Aortic smooth muscle cell (primary cell): ENCODE measurements at places on chromosomes 3 and 15. TPM values are rescaled to one million over a fixed set of nuclear protein-coding genes. Genes with fewer than 3 reads are reported as not detected.

RTP3 gene
- not detected in 2 replicates for total RNA-seq

EPB42 gene
- total RNA-seq: not detected in 2 replicates

RASGRP1 gene
- 0.12 TPM in 1 of 2 replicates, not detected in the other for total RNA-seq

CCDC39 gene
- total RNA-seq: under 0.01 and 0.12 TPM in 2 replicates

PIF1 gene
- 7.5 and 8.1 TPM in 2 replicates for total RNA-seq

BCL2A1 gene
- total RNA-seq: 0.12 and 0.26 TPM in 2 replicates

NDN gene
- 39.4 and 42.4 TPM in 2 replicates for total RNA-seq
